Mammary microvascular endothelial cell (primary cell): ENCODE measurements at places on chromosomes 4 and X. TPM values are rescaled to one million over a fixed set of nuclear protein-coding genes. Genes with fewer than 3 reads are reported as not detected.

Gene CT47B1
- not detected in 2 replicates for total RNA-seq

Gene CCDC110
- total RNA-seq: 0.13 and 1.2 TPM in 2 replicates

Gene TMEM154
- total RNA-seq: 13.3 and 14.3 TPM in 2 replicates

Gene USP26
- total RNA-seq: not detected in 2 replicates

Gene CXCR3
- total RNA-seq: not detected in 2 replicates

Gene KCNIP4
- not detected in 2 replicates for total RNA-seq

Gene ARHGEF6
- total RNA-seq: 6.5 and 6.7 TPM in 2 replicates

Gene IGFBP7
- total RNA-seq: 1,116 and 1,201 TPM in 2 replicates

Gene PCDH18
- total RNA-seq: 0.13 and 0.15 TPM in 2 replicates

Gene KIF4A
- 21.1 and 21.7 TPM in 2 replicates for total RNA-seq

Gene LUZP4
- total RNA-seq: not detected in 2 replicates

Gene SMR3B
- not detected in 2 replicates for total RNA-seq

Gene CT55
- total RNA-seq: not detected in 2 replicates

Gene AFF2
- total RNA-seq: 0.13 TPM in 1 of 2 replicates, not detected in the other

Gene DRP2
- 0.15 and 0.47 TPM in 2 replicates for total RNA-seq

Gene SLC34A2
- not detected in 2 replicates for total RNA-seq
